ENCODE measurements at places on chromosomes 12 and 14.

DNA sequence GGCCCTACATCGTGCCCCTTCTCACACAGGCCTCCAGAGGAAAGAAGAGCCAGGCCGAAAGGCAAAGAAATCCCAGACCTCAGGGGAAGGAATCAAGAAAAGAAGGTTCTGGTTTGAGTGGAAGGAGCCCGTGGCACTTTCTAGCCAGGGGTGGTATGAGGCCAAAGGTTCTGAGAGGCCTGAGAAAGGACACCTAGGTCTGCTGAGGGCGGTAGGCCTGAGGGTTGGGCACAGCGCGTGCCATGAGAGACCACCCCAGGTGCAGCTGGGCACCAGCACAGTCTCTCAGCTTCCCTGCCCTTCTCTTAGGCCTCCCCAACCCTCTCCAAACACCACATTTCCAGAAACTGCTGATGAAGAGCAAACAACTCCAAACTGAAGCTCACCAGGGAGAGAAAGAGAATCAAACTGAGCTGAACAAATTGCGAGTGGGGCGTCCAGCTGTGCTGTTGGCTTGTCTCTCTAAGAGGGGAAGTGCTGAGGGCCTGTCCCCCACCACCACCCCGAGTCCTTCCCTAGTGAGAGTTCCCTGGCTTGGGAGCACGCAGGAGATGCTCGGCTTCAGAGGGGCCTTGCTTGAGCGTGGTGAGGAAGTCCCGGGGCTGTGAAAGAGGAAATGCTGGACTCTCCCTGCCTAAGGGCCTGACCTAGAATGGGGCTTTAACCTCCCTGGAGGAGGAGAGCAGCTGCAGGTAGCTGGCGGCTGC is 184.8 kb downstream of the ZFP36L1 start:
- no peak for DNase-seq

- peak; percentile 55 for DNase-seq
Observed at GRCh38 chr14:75310295-75311111, 31.9 kb downstream of the FOS start.

- no peak for DNase-seq
Observed at GRCh38 chr12:73067616-73068015, 795.4 kb downstream of the TRHDE start.

DNA sequence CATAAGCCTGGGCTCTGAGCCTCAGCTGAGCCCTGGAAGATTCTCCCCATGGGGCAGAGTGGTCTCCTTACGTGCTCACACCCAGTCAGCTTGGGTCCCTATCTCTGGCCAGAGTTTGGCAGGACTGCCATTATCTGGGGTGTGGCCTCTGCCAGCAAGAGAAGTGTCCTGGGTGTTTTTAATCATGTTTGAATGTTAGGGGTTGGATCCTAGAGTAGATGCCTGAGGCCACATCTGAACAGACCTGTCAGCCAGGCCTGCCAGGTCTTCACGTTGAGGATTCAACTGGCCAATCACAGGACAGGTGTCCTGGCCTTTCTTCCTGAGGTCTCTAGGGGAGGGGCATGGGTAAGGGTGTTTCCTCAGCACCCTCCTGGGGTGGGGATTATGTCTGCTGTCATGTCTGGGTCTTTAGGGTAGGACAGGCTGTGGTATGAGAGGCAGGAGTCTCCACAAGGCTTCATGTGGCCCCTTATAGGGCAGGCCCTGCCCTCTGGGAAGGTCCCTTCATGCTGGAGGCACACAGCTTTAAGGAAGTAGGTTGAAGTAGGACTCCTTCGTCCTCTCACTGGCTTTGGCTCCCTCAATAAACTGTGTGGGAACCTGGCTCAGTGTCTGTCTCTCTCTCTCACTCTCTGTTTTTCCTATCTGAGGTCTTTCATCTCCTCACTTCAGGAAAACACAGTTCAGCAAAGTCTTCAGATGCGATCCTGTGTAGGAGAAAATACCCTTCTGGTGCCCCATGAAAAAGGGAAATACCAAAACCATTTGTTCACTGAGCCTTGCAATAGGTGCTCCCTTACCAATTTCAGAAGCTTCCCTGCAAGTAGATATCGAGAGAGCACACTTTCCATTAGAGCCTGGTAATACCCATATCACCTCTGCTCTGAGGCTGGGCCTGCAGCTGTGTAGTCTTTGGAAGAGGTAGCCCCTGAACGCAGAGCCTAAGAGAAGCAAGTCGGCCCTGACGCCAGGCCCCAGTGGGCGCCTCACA is 6.7 kb upstream of the FITM1 start:
- DNase-seq = no peak

DNA sequence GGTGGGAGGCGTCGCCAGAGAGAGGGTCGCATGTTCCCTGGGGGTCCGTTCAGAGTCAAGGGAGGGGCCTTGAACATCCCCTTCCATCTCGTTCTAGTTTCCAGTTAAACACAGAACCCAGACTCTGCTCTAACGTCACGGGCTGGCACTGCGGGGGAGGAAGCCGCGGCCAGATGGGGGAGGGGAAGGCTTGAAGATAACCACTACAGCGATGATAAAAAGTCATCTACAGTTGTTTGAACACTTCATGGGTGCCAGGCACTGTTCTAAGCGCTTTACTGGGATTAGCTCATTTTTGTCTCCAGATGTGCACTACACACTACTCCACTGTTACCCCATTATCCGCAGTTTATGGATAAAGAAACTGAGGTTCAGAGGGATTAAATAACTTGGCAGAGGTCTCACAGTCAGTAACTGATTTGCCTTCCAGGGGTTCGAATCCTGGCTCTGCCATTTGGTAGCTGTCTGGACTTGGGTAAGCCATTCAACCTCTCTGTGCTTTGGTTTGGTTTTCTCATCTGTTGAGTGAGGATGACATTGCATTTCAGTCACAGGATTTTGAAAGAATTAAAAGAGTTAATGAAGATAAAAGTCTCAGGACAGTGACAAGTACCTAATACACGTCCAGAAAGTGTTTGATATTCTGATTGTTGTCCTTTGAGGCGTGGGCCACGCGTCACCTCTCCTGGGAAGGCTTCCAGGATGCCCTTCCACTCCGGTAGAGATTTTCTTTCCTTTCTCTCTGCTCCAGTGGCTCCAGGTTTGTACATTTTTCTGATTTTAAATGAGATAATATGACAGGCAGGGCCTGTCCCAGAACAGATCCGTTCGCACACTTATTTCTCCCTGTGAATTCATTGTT is 798 bp upstream of the RASAL1 start:
- no peak for DNase-seq

- DNase-seq = no peak
Observed at GRCh38 chr14:44847526-44848309, 114.0 kb downstream of the KLHL28 start.
